ENCODE measurements at places on chromosomes 5 and 9.
A peak's percentile ranks its signal among the peaks of the same experiment; 100 is the strongest.

DNA sequence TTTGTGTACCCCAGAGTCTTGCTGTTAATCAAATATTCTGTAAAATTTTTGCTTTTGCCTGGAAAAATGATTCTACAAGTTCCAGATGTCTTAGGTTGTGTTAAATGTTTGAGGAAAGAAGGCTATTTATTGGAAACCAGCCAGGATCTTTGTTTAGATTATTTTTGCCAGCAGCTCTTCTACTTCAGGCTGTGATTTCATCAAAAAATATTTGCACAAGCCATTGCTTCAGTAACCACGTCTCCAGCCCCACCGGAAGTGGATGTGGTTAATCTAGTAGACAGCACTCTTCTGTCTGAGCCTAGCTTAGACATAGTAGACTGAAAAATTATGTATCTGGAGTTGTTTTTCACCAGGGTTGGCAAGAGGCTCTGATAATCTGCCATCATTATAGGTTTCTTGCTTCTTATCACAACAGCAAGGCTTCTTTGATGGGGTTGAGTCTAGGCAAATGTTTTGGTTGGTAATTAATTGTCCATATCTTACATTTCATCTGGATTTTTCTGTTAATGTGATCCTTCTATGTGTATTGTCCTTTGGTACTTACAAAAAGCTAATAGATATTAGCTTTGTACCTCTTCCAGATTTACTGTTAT lies 17.1 kb downstream of the KCTD16 start:
- peak; percentile 65 for DNase-seq

- DNase-seq, result no peak
Observed at GRCh38 chr5:134784241-134784920, 25.8 kb downstream of the DDX46 start.

DNA sequence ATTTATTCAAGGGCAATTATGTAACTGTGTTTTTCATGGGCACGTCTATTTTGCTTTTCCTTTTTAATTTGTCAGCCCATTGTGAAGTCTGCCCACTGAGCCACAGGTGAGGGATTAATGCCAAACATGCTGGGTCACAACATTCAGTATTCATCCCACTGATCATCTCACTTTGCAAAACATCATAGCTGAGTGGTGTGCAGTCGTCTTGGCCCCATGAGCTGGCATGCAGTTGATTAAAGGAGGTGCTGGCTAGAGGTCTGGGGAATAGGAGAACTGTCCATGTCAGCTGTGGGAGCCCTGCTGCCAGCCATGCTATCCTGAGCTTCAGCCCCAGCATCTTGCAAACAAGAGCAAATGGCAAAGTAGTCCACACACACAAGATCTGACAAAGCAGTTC lies 11.7 kb upstream of the ESM1 start:
- no peak for DNase-seq

GRCh38 chr5:149804478-149805450 lies 74.7 kb downstream of the PPARGC1B start:
- no peak for DNase-seq

GRCh38 chr5:164214698-164215097 lies 709.3 kb downstream of the MAT2B start:
- no peak for DNase-seq

GRCh38 chr5:143600396-143601075 lies 197.1 kb upstream of the NR3C1 start:
- no peak for DNase-seq

- no peak for DNase-seq
Observed at GRCh38 chr5:40784027-40784653, 14.0 kb downstream of the PRKAA1 start.

DNA sequence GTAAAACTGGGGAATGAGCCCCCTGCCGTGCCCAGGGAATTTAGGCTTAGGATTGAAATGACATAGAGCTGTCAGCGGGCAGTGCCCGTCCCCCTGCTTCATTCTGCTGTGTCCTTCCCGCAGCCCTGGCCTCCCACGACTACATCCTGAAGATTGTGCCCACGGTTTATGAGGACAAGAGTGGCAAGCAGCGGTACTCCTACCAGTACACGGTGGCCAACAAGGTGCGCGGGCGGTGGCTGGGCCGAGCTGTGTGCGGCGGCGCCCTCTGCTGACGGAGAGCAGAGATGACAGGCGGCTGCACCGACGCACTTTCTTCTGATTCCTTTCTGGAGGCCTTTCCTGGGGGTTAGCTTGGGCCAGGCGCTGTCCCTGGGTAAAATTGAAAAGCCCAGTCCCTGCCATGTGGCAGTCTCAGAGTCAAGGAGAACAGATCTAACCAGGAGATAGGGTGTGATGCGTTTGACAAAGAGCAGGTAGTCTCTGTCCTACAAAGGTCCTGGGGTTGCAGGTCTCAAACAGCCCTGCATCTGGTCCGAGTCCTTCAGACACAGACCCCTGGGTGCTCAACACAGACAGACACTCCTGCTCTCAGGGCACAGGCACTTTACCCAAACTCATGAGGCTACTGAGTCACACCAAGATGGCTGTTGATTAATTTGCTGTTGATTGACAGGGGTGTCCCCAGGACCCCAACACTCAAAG lies 26.8 kb upstream of the RPL26L1 start:
- peak; percentile 79 for DNase-seq

DNA sequence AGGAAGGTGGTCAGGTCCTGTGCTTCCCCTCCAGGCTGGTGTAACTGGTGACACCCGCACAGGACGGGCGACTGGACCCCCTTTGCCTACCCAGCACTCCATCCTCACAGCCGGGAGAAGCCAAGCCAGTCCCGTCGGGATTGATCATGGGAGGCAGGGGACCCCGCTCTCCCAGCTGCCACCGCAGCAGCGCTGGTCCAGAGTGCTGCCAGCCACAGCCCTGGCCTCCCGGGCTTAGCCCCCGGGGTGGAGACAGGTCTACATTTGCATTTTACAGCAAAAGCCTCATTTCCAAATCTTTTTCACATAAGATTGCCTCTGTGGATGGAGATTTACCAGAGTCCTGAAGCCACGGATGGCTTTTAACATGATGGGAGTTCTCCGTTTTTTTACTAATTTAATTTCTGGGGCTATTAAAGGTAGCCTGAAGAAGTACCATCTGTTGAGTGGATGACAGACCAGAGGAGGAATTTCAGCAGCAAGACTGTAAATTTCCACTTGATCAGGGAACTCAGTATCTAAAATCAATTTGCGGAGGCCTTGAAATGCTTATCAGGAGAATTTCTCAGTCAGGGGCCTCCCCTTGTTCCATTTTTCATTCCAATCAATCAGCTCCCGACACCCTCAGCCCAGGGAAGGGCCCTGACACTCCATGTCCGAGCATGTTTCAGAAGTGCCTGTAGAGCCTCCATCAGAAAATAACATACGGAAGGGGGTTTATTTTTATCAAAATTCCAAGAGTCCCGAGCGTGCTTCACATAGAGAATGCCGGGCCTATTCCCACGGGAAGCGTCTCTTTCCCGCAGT lies 80.6 kb downstream of the OLFM1 start:
- no peak for DNase-seq

DNA sequence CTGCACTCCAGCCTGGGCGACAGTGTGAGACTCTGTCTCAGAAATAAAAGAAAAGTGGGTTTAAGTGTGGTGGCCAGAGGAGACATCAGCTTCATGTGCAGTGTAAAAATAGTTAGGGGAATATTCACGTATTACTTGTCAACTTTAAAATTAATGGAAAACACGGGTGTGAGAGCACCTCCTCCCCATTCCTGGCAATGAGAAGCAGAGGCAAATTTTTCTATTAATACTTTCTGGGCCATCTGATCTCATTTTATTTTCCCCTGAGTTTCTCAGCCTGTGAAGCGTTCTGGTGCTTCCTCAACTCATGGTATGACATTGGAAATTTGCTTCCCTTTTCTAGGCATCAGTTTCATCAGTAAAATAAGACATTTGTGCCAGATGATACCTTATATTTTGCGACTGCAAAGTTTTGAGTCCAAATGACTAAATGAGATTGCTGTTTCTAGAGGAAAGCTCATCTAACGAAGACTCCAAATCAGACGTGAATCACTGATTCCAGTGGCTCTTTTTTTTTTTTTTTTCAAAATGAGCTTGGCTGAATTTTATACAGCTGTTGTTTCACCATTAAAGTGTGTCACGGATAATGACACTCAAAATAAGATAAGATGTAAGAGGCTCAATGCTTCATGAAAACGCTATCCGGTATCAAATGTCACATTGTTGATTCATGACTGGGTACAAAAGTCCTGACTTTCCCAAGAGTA lies 104.6 kb downstream of the MSX2 start:
- DNase-seq, result no peak

DNA sequence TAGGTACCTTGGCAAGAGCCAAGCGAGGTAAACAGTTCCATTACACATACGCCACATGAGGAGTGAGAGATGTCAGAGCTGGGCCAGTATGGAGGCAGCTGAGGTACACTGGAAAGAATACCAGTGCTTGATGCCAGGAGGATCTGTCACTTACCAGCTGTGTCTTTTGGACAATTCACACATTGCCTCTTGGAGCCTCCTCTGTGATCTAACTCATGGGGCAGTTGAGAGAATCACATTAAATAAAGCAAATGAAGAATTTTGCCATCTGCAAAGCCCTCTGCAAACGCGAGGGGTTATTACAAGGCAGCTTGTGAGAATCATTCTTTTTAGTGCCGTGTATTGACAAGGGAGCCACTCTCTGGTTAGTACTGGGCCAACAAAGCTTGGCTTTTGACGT lies 429.7 kb upstream of the KLF4 start:
- DNase-seq, result no peak

GRCh38 chr5:9244417-9244816 lies 301.5 kb downstream of the SEMA5A start:
- no peak for DNase-seq

DNA sequence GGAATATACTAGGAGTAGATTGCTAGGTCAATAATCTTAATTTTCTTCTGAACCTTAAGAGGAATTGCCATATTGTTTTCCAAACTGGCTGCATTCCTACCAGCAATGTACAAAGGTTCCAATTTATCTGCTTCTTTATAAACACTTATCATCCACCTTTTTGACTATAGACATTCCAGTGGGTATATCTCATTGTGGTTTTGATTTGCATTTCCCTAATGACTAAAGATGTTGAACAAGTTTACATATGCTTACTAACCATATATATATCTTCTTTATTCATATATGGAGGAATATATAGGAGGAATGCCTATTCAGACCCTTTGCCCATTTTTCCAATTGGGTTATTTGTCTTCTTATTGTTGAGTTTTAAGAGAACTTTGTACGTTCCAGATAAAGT lies 7.6 kb downstream of the DNAJC18 start:
- no peak for DNase-seq

GRCh38 chr5:163695830-163696578 lies 190.6 kb downstream of the MAT2B start:
- peak; percentile 37 for DNase-seq

GRCh38 chr9:72474676-72475075 lies 46.7 kb upstream of the TMC1 start:
- no peak for DNase-seq

DNA sequence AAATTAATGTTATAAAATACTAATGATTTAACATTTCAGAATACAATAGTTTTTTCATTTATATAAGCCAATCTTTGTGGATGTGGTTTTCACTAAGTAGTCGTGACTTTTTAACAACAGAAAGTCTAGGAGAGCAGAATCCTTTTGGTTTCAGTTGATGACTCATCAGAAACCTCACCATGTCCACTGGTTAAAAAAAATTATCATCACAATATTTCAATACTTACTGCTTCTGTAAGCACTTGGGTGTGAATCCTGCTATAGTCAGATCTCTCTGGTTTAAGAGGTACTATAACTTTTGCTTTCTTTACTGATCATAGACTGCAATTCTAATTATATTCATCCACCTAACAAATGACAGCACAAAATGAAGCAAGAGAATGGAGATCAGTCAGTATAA lies 77.2 kb downstream of the MRPS30 start:
- no peak for DNase-seq

DNA sequence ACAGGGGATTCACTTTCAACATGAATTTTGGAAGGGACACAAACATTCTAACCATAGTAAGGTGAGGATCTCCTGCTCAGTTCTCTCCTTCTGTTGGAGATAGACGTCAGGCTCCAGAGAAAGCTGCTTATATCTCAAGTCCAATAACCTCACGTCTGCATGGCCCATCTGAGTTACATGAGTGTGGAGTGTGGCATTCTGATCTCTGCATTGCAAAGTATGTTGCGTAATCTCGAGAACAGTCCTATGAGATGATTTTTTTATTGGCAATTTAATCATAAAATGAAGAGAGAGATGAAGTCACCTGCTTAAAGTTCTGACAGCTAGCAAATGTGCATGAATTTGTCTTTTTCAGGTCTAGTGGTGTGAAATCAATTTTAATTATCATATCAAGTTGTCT lies 118.8 kb downstream of the SLC12A2 start:
- DNase-seq, result no peak

GRCh38 chr5:172086194-172086975 lies 79.9 kb upstream of the FBXW11 start:
- no peak for DNase-seq

DNA sequence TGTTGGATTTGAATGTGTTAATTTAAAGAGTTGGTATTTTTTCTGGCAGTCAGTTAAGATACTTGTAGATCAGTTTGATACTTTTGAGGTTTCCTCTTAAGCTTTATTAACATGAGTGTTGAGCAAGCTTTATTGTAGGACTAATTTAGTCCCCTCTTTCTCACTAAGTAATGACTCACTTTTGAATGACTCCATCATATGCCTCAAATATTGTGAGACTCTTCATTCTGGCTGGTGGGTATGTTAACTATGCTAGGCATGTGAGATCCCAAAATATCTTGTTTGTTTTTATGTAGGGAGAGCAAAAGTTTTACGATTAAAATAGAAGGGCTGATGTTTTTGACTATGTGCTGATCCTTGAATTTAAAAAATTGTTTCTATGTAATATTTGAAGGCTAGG lies 355.7 kb downstream of the IZUMO3 start:
- no peak for DNase-seq

DNA sequence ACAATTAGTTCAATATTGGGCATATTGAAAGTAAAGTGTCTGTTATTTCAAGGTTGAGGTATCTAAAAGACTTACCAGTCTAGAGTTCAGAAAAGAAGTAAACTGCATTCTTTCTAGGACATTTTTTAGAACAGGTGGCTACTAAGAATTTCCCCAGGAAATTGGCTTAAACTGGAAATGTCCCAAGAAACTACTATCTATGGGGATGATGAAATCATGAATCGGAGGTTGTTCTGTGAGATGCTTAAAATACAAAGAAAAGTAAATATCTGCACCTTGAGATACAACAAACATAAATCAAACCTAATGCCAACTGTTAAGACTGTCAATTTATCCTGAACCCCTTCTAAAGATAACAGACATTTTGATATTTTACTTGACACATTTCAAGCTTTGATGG lies 226.5 kb upstream of the NREP start:
- DNase-seq, result no peak

DNA sequence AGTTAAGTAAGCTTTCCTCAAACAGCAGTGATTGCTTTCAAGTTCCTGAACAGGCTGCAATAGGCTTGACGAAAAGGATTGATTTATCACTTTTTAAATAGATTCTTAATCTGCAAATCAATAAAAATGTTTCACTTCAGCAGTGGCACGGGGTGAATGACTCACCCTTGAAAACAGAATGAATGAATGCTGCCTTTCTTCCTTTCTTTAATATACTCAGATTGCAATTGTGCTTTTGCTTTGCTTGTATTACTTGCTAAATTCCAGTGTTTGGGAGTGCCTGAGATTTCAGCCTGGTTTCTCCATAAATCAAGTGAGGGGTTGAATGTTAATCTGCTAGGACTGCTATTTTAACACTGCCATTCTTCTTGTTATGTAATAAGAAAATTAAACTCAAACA lies 1293.8 kb downstream of the PTPRD start:
- no peak for DNase-seq

Data from inflammatory macrophage treated with lipopolysaccharide for 1 hour (primary cell).